ENCODE measurements at places on chromosomes 2 and 18.
A peak's percentile ranks its signal among the peaks of the same experiment; 100 is the strongest.

GRCh38 chr18:50194631-50195532, at the start of gene MYO5B:
Gene MYO5B (minus strand): TSS chr18:50195147. CDS start chr18:50194793, 354 bp downstream.
- DNase-seq = no peak
- H3K4me1 ChIP-seq = peaks cover 4% of the 10 kb centered on the region
- H3K27me3 ChIP-seq = peaks cover 55% of the 10 kb centered on the region
- H3K36me3 ChIP-seq = no peaks in the 10 kb centered on the region
- H3K27ac ChIP-seq = no peak within 1 kb of the TSS

- DNase-seq = no peak
- no peak overlapping the region for H3K4me3 ChIP-seq
- no peaks in the 10 kb centered on the region for H3K27me3 ChIP-seq
- H3K36me3 ChIP-seq = no peaks in the 10 kb centered on the region
- no peak overlapping the region for H3K27ac ChIP-seq
These were observed 18.0 kb downstream of the MALL start for GRCh38 chr2:110097506-110098220.

DNA sequence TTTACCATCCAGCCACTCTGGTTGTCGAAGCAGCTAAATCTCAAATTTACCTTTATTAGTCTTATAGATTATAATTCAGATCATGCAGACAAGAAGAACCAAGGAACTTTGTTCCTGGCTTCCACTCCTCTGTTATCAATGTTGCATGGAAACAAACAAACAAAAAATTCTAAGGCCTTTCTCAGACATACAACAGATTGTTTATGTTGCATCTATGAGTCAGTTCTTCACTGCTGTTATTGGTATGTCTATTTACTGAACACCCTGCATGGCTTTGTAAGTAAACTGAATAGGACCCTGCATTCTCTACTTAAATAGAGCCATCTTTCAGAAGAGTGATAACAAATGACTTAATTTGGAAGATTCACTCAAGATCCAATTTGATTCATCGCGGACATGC, 1.6 kb upstream of the ANKRD44 start:
- peaks cover 26% of the 10 kb centered on the region for H3K4me1 ChIP-seq
- H3K4me3 ChIP-seq = no peak overlapping the region
- H3K27me3 ChIP-seq = no peaks in the 10 kb centered on the region
- H3K36me3 ChIP-seq = no peaks in the 10 kb centered on the region

DNA sequence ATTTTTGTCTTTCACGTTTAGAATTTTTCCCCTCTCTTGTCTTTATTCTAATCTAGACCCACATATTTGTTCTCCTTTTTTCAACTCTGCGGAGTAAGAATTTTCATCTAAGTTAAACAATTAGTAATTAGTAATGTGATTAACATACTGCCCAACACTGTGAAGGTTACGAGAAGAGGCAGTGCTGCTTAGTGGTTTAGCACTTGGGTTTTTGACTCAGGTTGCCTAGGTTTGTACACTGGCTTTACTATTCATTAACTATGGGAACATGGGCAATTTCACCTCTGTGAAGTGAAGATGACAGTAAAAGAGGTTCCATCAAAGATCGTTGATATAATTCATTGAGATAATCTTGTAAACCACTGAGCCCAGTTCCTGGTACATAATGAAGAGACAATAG, 82.2 kb upstream of the PNPT1 start:
- no peak overlapping the region for H3K4me3 ChIP-seq
- DNase-seq = no peak
- no peaks in the 10 kb centered on the region for H3K4me1 ChIP-seq
- H3K27me3 ChIP-seq = no peaks in the 10 kb centered on the region
- no peak overlapping the region for H3K27ac ChIP-seq

GRCh38 chr2:118223511-118223991, 135.3 kb downstream of the INSIG2 start:
- peak overlapping the region; percentile 60 for H3K4me3 ChIP-seq
- peaks cover 72% of the 10 kb centered on the region for H3K27me3 ChIP-seq
- no peak for DNase-seq
- H3K4me1 ChIP-seq = peaks cover 7% of the 10 kb centered on the region
- H3K36me3 ChIP-seq = no peaks in the 10 kb centered on the region

DNA sequence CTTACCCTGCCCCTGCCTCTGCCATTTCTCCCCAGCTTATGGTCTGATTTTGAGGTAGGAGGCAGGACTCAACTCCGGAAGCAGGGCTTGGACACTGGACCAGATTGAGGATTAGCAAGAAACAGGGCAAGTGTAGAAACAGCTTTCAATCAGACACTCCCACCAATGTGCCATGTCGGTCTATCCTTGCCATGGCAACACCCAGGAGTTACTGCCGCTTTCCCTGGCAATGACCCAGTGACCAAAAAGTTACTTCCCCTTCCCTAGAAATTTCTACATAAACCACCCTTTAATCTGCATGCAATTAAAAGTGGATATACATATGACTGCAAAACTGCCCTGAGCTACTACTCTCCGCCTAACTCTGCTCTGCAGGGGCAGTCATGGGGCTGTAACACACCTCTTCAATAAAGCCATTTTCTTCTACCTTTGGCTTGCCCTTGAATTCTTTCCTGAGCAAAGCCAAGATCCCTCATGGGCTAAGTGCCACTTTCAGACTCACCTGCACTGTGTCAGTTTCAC, 156.7 kb downstream of the LPIN1 start:
- H3K4me1 ChIP-seq = no peaks in the 10 kb centered on the region
- H3K36me3 ChIP-seq = no peaks in the 10 kb centered on the region
- no peaks in the 10 kb centered on the region for H3K27me3 ChIP-seq
- no peak overlapping the region for H3K27ac ChIP-seq

DNA sequence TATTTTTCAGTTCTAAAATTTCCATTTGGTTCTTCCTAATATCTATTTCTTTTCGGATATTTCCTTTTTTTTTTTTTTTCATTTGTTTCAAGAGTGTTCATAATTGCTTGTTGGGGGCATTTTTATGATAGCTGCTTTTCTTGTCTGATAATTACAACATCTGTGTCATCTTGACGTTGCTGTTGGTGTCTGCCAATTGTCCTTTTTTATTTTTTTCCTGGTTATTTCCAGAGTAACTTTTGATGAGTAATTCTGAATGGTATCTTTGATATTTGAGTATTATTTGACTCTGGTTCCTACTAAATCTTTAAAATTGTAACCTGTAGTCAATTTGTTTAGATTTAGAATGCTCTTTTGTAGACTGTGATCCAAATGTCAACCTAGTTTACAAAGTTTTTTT, 51.3 kb upstream of the CHRNA1 start:
- H3K4me1 ChIP-seq = no peaks in the 10 kb centered on the region
- H3K27me3 ChIP-seq = no peaks in the 10 kb centered on the region
- no peak for DNase-seq
- H3K4me3 ChIP-seq = no peak overlapping the region
- no peaks in the 10 kb centered on the region for H3K36me3 ChIP-seq
- no peak overlapping the region for H3K27ac ChIP-seq

- no peaks in the 10 kb centered on the region for H3K4me1 ChIP-seq
- H3K27me3 ChIP-seq = no peaks in the 10 kb centered on the region
- no peak overlapping the region for H3K27ac ChIP-seq
- no peak overlapping the region for H3K4me3 ChIP-seq
These were observed 1322.0 kb downstream of the LRP1B start for GRCh38 chr2:140808820-140809219.

GRCh38 chr18:61535401-61535800, 202.2 kb downstream of the CDH20 start:
- DNase-seq = no peak
- H3K4me3 ChIP-seq = no peak overlapping the region
- H3K4me1 ChIP-seq = no peaks in the 10 kb centered on the region

DNA sequence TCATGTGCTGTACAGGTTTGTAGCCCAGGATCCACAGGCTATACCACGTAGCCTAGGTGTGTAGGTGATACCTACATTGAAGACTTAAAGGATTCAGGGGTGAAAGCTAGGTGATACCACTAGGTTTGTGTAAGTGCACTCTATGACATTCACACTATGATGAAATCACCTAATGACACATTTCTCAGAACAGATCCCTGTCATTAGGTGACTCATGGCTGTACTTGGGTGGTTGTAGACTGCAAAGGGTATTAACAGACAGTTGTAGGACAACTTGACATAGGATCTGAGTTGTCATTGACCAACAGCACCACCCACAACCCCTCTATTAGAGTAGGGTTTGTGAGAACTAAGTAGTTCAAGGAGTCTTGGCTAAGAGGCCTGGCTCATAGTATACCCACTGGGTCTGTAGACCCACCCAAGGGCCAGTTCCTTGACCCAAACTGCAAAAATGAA, 27.7 kb upstream of the SMCHD1 start:
- H3K27ac ChIP-seq = no peak overlapping the region
- no peaks in the 10 kb centered on the region for H3K36me3 ChIP-seq

DNA sequence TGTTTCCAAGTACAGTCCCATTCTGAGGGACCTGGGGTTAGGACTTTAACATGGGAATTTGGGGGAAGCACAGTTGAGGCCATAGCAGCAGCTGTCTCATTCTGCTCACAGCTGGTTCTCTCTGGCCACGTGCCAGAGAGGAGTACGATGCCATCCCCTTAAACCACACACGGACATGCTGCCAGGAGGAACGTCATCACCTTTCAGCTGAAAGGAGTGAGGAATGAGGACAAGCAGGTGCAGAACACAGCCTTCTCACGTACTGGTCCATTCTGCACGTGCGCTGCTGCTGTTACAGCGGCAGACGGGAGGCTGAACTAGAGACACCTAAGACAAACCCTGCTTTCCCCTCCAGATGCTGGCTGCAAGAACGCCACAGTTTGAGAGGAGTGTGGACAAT, 33.5 kb downstream of the ODC1 start:
- DNase-seq = no peak
- H3K4me1 ChIP-seq = peaks cover 24% of the 10 kb centered on the region
- no peaks in the 10 kb centered on the region for H3K27me3 ChIP-seq
- no peak overlapping the region for H3K4me3 ChIP-seq

DNA sequence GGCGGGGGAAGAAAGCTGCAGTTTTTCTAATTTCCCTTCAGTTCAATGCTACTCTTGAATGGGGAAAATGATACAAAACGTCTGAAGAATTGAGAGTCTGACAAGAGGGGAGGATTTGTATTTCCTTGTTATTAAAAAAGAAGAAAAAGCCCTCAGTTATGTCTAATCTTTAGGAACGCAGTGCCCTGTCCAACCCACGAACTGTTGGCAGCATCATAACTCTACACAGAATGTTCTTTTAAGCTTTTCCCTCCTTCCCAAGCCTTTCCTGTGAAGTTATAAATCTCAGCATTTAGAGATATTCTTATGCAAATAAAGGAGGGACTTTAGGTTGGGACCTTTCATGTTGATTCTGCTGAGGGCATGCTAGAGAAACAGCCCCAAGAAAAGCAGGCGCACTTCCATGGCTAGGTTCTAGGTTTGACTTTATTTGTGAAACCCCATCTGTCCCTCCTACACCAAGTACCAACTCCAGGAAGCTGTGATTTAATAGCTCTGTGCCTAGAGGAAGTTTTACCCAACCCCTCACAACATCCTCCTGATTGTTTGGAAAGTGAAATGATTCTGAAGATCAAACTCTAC, 288.6 kb downstream of the SETBP1 start:
- H3K36me3 ChIP-seq = no peaks in the 10 kb centered on the region
- no peak overlapping the region for H3K4me3 ChIP-seq
- H3K4me1 ChIP-seq = no peaks in the 10 kb centered on the region
- no peak overlapping the region for H3K27ac ChIP-seq
- no peak for DNase-seq
- no peaks in the 10 kb centered on the region for H3K27me3 ChIP-seq

DNA sequence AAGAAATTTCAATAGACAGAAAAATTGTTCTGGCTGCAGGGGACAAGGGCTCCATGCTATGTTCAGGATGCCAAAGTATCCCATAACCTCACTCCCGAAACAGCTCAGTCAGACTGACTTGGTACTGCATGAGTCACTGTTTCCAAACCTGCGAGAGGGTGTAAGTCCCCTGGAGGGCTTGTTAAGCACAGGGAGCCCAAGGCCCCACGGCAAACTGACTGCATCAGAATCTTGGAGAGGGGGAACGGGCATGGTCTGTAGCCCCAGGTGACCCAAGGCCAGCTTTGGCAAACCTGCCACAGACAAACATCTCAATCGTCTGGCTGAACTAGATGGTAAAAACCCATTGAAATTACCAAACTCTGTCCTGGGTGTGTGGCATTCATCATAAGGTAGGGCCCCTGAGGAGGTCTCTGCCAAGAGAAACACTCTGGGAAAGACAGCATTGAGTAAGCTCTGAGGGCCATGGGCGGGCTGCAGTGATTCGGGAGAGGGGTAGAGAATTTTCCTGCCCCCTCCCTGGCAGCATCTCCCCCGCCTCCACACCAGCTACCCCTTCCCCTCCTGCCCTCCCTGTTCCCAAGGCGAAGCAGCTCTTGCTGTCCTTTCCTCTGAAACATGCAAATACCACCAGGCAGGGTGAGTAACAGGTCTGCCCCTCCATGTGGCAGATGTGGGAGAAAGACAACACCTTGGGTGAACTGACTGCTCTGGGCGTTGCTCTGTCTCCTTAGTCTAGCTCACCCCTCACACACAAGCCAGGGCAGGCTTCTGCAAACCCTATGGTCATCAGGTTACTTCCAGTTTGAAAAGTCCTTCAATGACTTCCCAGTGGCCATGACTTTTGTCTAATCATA, 274.7 kb upstream of the SIX2 start:
- H3K4me3 ChIP-seq = no peak overlapping the region
- no peak for DNase-seq
- H3K36me3 ChIP-seq = no peaks in the 10 kb centered on the region
- no peaks in the 10 kb centered on the region for H3K4me1 ChIP-seq

GRCh38 chr2:126894082-126894481, 4.6 kb upstream of the TEX51 start:
- no peak overlapping the region for H3K27ac ChIP-seq
- H3K4me1 ChIP-seq = no peaks in the 10 kb centered on the region
- H3K36me3 ChIP-seq = no peaks in the 10 kb centered on the region
- no peaks in the 10 kb centered on the region for H3K27me3 ChIP-seq
- no peak overlapping the region for H3K4me3 ChIP-seq
- DNase-seq = no peak

GRCh38 chr2:207487650-207488311, 42.0 kb upstream of the CREB1 start:
- H3K4me1 ChIP-seq = no peaks in the 10 kb centered on the region
- no peak overlapping the region for H3K4me3 ChIP-seq
- H3K27ac ChIP-seq = no peak overlapping the region
- no peak for DNase-seq
- no peaks in the 10 kb centered on the region for H3K36me3 ChIP-seq

GRCh38 chr2:220215785-220216184, 588.4 kb downstream of the SLC4A3 start:
- no peaks in the 10 kb centered on the region for H3K27me3 ChIP-seq
- no peaks in the 10 kb centered on the region for H3K36me3 ChIP-seq
- H3K4me1 ChIP-seq = no peaks in the 10 kb centered on the region
- DNase-seq = no peak
- no peak overlapping the region for H3K4me3 ChIP-seq

- no peaks in the 10 kb centered on the region for H3K36me3 ChIP-seq
- no peaks in the 10 kb centered on the region for H3K4me1 ChIP-seq
- no peak for DNase-seq
- no peak overlapping the region for H3K4me3 ChIP-seq
These were observed 70.8 kb upstream of the LPIN2 start for GRCh38 chr18:3083766-3084165.

GRCh38 chr18:74268175-74268574, 23.6 kb downstream of the CYB5A start:
- H3K36me3 ChIP-seq = no peaks in the 10 kb centered on the region
- H3K27ac ChIP-seq = no peak overlapping the region
- DNase-seq = no peak
- H3K4me3 ChIP-seq = no peak overlapping the region

Data from thymus (tissue), 14 donors.